ENCODE measurements at places on chromosomes 7 and 10.

GRCh38 chr7:125651823-125652528 lies 722.4 kb upstream of the POT1 start:
- H3K4me3 ChIP-seq, result no peak overlapping the region
- no peak overlapping the region for H3K27ac ChIP-seq
- no peaks in the 10 kb centered on the region for H3K4me1 ChIP-seq
- H3K27me3 ChIP-seq, result no peaks in the 10 kb centered on the region
- DNase-seq, result no peak

GRCh38 chr7:81414411-81414810 lies 355.4 kb downstream of the HGF start:
- no peak overlapping the region for H3K4me3 ChIP-seq
- DNase-seq, result no peak
- H3K4me1 ChIP-seq, result no peaks in the 10 kb centered on the region
- H3K36me3 ChIP-seq, result no peaks in the 10 kb centered on the region
- H3K27me3 ChIP-seq, result no peaks in the 10 kb centered on the region

DNA sequence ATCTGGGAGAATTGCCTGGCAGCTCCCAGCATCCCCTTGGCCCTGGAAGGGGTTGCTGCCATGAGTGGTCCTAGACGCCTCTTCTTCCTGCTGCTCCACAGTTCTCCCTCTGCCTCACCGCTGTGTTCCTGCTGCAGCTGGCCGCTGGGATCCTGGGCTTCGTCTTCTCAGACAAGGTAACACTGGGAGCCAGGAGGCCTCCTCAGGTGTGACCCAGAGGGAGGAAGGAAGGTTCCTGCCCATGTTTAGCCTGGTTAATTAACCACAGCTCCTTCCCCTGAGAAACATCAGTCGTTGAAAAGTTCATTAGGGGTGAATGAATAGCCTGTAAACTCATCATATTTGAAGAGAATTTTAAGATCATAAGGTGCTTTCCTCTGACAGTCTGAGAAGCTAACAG lies 18.2 kb downstream of the TSPAN33 start:
- H3K27ac ChIP-seq, result no peak overlapping the region
- H3K4me1 ChIP-seq, result no peaks in the 10 kb centered on the region
- no peaks in the 10 kb centered on the region for H3K36me3 ChIP-seq
- DNase-seq, result no peak
- no peaks in the 10 kb centered on the region for H3K27me3 ChIP-seq

GRCh38 chr7:63105978-63106377 lies 892.7 kb upstream of the ZNF722 start:
- no peak overlapping the region for H3K4me3 ChIP-seq
- no peaks in the 10 kb centered on the region for H3K36me3 ChIP-seq
- no peak for DNase-seq
- no peaks in the 10 kb centered on the region for H3K27me3 ChIP-seq
- H3K27ac ChIP-seq, result no peak overlapping the region

DNA sequence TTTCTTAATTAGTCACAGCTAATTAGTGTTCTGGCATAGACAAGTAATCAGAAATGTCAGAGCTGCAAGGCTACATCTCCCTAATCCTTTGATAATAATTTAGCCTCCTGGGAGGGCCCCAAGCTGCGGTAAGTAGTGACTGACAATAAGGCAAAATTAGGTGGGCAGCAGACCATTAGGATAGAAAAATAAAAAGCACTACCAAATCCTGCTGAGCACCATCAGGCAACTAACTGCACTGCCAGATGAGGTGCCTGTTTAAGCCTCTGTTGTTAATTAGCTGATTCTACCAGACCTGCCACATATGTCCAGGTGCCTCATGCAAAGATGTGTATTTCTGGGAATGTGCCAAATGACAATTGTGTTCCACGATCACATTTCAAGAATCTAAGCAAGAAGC lies 32.5 kb upstream of the FEZF1 start:
- DNase-seq, result no peak
- H3K4me3 ChIP-seq, result no peak overlapping the region
- no peaks in the 10 kb centered on the region for H3K36me3 ChIP-seq
- H3K4me1 ChIP-seq, result no peaks in the 10 kb centered on the region
- H3K27ac ChIP-seq, result no peak overlapping the region

DNA sequence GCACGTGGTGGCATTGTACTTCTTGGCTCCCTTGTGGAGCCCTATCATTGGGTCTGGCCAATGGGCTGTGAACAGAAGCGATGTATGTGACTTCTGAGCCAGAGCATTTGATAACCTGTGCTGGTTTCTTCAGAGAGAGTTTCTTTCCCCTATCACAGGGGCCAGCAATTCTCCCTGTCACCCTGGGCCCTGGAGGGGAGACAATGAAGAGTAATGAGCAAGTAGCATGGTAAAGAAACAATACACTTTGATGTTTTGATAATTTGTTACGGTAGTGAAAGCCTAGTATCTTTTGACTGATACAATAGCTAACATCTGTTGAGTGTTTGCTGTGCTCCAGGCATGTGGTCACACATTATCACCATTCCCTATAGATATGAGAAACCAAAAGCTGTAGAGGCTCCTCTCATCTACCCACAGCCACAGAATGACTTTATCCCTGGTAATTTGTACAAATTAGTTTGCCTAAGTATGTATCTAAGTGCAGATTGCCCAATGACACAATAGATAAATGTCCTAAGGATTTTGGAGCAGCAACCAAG lies 113.4 kb upstream of the SVIL start:
- H3K27ac ChIP-seq, result no peak overlapping the region
- H3K4me3 ChIP-seq, result no peak overlapping the region
- H3K36me3 ChIP-seq, result no peaks in the 10 kb centered on the region
- H3K4me1 ChIP-seq, result no peaks in the 10 kb centered on the region
- DNase-seq, result no peak

DNA sequence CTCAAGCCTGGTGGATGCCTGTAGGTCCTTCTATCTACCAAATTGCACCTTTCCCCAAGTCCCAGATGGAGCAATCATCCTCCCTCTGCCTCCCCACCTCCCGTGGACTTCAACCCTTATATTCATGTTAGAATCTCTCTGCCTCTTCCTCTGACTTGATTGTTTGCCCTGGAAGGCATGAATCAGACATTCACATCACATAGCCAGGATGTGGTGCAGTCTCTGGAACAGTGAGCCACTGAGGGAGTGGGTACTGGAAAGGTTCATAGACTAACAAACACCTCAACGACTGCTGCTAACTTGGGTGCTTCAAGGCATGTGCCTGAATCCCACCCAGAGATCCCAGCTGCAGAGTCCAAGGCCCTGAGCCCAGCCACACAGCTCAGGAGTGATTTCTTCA lies 494.0 kb downstream of the TNS3 start:
- no peak overlapping the region for H3K27ac ChIP-seq
- H3K36me3 ChIP-seq, result no peaks in the 10 kb centered on the region
- no peaks in the 10 kb centered on the region for H3K27me3 ChIP-seq
- no peak for DNase-seq
- H3K4me1 ChIP-seq, result no peaks in the 10 kb centered on the region

DNA sequence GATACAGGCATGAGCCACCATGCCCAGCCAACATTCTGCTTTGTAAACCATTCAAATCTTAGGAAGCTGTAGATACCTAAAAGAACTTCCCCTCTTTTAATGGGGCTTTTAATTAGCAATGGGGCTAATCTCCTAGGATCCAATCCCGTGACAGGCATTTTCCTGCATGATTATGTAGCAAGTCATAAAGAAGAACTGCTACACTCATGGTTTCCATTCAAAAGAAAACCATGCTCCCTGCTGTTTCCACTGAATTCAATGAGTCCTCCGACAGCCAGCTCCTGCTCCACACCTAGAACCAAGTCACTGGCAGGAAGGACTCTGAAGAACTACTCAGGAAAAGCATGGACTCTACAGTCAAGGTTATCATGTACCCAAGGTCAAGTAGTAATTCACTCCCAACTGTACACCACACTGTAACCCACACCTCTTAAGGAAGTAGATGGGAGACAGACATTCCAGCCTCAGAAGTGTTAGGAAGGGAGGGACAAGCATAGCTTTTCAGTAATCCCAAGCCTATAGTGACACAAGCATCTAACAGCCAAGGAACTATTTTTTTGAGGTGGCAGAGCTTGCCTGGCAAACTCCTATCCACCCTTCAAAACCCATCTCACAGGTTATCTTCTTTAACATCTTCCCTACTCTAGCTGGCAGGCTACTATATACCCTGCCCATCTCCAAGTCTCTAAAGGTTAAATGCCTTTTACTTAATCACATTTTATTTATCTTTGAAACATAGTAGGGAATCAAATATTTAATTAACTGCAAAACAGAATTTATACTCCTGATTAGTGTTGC lies 47.5 kb downstream of the CTBP2 start:
- DNase-seq, result no peak
- no peaks in the 10 kb centered on the region for H3K27me3 ChIP-seq
- H3K27ac ChIP-seq, result no peak overlapping the region
- H3K4me1 ChIP-seq, result no peaks in the 10 kb centered on the region
- H3K4me3 ChIP-seq, result no peak overlapping the region

DNA sequence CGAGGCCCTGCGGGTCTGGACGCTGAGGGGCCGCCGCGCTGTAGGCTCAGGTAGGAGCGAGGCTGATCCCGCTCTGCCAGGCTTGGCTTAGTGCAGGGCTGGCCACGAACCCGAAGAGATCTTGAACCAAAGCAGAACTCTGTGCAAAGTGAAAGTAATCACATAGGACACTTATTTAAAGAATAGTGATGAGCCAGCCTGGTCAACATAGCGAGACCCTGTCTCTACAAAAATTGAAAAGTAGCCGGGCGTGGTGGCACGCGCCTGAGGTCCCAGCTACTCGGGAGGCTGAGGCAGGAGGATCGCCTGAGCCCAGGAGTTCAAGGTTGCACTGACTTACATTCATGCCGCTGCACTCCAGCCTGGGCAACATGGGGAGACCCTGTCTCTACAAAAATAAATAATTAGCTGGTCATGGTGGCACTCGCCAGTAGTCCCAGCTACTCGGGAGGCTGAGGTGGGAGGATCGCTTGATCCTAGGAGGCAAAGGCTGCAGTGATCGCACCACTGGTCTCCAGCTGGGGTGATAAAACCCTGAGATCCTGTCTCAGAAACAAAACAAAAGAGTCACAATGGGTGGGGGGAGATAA lies 541 bp downstream of the ZSCAN25 start:
- H3K4me1 ChIP-seq, result peaks cover 26% of the 10 kb centered on the region
- peaks cover 35% of the 10 kb centered on the region for H3K36me3 ChIP-seq
- H3K27me3 ChIP-seq, result no peaks in the 10 kb centered on the region
- H3K4me3 ChIP-seq, result peak overlapping the region; percentile 95
- H3K27ac ChIP-seq, result peak overlapping the region; percentile 88

DNA sequence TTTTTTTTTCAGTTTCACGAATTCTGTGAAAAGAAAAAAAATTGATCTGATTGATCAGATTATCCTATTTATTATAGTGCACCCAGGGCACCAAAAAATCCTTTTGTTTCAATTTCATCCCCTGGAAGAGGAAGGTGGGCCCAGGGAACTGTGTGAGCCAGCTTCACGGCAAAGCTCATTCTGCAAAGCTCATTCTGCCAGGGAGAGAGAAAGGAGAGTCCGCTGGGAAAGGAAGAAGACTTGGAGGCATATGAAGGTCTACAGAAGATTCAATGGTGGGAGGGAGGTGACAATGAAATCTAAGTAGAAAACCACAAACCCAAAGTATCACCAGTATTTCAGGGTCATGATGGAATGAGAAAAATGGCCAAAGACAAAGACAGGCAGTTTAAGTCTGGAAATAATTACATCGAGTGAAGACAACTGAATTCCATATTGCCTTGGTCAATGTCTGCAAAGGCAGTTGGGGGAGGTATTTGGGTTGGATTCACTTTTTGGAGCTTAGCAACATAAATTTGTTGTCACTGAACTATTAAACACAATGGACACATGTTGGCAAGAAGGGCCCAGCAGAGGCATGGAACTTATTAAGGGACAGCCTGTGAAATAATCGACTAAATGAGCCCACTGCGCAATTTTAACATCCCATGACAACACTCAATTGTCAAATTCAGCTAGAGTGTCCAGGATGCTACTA lies 587.8 kb upstream of the MKI67 start:
- H3K4me3 ChIP-seq, result no peak overlapping the region
- no peaks in the 10 kb centered on the region for H3K36me3 ChIP-seq
- no peak for DNase-seq
- no peaks in the 10 kb centered on the region for H3K27me3 ChIP-seq

DNA sequence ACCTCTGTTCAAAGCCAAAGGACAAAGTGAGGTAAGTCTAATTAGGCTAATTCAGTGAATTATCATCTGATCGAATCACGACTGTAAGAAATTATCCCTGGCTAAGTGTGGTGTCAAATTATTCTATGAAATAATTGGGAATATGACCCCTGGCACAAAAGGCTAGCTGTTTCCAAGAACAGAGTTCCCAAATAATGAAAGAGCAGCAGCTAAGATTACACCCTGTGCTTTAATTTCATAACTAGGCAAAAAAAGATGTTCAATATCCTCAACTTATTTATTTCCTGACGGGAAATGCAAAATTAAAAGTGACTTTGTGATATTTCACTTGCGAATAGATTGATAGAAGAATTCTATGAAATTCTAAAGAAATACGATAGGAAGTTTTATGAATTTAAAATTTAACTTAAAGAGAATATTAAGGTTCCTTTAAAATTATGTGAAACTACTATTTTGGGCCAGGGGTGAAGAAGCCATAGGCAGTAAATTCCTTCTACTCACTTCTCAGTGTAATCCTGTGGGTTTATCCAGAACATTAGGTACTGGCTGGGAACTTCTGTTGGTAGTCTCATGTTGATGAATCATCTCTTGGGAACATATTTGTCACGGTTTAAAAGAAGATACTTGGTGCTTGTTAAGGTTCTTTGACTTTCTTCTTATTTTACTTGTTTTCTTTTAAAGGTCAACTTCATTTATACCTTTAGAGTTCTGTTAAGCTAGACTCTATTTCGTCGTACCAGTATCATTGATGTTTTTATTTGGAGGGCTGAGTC lies 148.5 kb downstream of the POLR1F start:
- H3K27ac ChIP-seq, result no peak overlapping the region
- no peak overlapping the region for H3K4me3 ChIP-seq
- H3K4me1 ChIP-seq, result no peaks in the 10 kb centered on the region
- no peaks in the 10 kb centered on the region for H3K36me3 ChIP-seq
- DNase-seq, result no peak

GRCh38 chr7:134897936-134898335 lies 88.4 kb upstream of the AGBL3 start:
- H3K27me3 ChIP-seq, result no peaks in the 10 kb centered on the region
- no peaks in the 10 kb centered on the region for H3K4me1 ChIP-seq
- no peak overlapping the region for H3K27ac ChIP-seq
- DNase-seq, result no peak

DNA sequence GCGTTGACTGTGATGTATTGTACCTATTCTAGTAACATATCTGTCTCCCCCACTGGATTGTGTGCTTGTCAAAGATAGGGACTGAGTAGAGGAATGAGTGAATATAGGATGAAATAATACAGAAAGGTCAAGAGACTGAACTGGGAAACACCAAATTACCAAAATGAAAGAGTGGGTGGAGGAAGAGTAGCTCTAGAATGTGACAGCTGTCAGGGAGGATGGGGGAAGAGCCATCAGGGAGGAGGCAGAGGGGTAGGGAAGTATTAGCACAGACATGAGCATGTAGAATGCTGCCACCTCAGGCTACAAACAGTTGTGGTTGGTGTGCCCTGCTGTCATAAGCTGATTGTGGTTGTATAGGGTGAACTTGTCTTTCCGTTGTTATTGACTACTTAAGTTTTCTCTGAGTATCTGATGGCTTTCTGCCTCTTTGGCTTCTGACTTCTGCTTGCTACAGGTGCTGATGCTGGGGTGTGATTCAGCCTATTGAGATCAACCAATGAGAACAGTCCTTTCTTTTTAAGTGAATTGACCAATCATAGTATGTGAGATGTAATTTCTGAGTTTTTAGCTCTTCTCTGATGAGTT lies 5.6 kb downstream of the CCSER2 start:
- H3K27ac ChIP-seq, result peak overlapping the region; percentile 55
- no peaks in the 10 kb centered on the region for H3K36me3 ChIP-seq
- H3K4me1 ChIP-seq, result peaks cover 72% of the 10 kb centered on the region

Data from CD8-positive, alpha-beta memory T cell (primary cell).